ENCODE measurements at places on chromosomes 11 and 22.

DNA sequence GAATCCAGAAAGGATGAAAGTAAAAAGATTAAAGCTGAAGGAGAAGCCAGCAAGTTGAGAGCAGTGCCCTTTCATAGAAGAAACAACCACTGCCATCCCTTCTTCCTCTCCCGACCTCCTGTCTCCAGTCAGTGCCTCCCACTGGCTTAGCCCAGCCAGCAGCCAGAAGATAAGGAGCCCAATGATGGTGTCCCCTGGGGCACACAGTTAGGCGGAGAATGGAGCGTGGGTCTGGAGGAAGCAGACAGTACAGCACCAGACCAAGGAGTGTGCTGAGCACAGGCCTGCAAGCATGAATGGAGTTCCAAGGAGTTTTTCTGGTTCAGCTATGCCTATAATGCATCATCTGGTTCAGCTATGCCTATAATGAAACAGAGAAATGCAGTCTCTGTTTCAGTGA, 54.3 kb upstream of the TNRC6B start:
- DNase-seq, result no peak

GRCh38 chr22:19223617-19224016, 45.1 kb upstream of the SLC25A1 start:
- DNase-seq, result no peak

DNA sequence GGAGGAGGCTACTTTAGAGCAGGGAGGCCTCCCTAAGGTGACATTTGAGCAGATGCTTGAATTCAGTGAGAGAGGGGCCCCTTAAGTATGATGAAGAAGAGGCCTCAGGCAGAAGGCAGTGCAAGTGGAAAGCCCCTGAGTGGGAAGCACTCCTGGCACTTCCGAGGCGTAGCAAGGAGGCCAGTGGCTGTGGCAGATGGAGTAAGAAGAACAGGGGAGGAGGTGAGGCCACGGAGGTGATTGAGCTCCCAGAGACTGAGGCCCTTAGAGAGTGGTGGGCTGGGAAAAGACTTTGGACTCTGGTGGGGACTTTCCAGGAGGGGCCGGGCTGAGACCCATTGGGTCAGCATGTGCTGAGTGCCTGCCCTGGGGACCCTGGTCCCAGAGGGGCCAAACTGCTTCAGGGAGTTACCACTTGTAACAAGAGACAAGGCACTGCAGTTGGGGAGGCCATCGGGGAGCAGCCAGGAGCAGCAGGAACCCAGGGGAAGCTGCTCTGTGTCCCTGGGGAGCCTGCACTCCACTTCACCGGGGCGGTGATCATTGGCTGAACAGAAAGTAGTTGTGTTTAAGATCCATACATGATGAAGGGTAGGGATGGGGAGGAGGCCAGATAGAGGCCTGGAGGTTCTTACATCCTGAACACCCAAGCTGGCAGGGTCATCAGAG, 2.5 kb upstream of the CENPM start:
- DNase-seq, result peak; percentile 68

- no peak for DNase-seq
Observed at GRCh38 chr22:45942787-45943493, 34.0 kb downstream of the WNT7B start.

- DNase-seq, result no peak
Observed at GRCh38 chr22:36360011-36360410, 27.8 kb downstream of the MYH9 start.

GRCh38 chr11:108203075-108203474, 19.4 kb downstream of the NPAT start:
- no peak for DNase-seq

- no peak for DNase-seq
Observed at GRCh38 chr11:11964774-11965150, 43.7 kb downstream of the DKK3 start.

DNA sequence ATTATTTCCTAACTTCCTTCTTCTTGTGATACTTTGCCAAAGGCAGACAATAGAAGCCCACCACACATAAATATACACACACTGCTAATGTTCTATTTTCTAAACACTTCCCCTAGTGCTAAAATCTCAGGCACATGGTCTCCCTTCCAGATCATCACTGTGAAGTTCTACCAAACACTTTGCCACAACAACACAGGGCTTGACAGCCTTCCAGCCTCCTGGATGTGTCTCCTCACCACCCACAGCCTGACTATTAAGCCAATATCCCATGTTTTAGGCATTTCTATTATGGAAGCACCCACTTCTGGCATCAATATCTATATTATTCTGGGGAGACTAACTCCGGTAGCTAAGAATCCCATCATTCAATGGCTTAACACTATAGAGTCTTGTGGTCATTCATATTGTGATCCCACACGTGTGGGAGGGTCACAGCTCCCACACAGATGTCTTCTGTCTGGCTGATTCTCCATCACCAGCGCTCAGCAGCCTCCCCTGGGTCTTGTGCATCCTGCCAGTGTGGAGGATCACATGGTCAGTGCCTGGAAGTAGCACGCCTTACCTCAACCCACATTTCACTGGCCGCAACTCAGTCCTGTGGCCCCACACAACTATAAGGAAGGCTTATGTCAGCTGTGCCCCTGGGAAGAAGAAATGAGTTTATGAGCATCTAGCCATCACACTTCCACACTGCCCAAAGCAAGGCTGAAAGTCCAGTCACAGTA, 29.0 kb downstream of the SPATA19 start:
- no peak for DNase-seq

- DNase-seq, result no peak
Observed at GRCh38 chr11:67082071-67082791, 25.6 kb downstream of the RHOD start.

- no peak for DNase-seq
Observed at GRCh38 chr11:2777386-2777785, 77.6 kb upstream of the KCNQ1OT1 start.

Data from NCI-H1436 treated with DMSO at 0.1 percent for 48 hours (cell line).